ENCODE measurements at places on chromosomes 2 and 18.

GRCh38 chr2:82314836-82315472 lies 2010.4 kb upstream of the LRRTM1 start:
- DNase-seq, result no peak

- no peak for DNase-seq
Observed at GRCh38 chr2:178345951-178346350, 105.0 kb downstream of the PRKRA start.

DNA sequence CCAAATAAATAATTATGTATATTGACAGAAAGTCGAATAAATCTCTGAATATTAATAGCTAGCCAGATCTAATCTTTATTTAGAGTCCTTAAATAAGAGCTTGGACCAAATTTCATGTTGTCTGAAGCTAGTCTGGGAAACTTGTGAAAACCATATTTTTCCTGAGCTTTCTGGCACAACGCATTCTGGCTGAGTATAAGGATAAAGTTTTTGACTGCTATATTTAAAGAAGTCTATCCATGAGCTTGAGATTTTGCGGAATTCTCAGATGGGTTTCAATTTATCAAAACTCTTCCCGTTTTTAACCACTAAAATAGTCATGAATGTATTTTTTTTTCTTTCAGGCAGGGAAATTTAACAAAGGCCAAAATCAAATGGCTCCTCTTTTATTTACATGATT lies 23.8 kb downstream of the FAP start:
- DNase-seq, result no peak

GRCh38 chr2:37324786-37325624 lies at the start of gene PRKD3:
Gene PRKD3, minus strand, starts transcription at chr2:37324833. Its CDS starts 8,309 bp downstream, at chr2:37316524.
- DNase-seq, result no peak

DNA sequence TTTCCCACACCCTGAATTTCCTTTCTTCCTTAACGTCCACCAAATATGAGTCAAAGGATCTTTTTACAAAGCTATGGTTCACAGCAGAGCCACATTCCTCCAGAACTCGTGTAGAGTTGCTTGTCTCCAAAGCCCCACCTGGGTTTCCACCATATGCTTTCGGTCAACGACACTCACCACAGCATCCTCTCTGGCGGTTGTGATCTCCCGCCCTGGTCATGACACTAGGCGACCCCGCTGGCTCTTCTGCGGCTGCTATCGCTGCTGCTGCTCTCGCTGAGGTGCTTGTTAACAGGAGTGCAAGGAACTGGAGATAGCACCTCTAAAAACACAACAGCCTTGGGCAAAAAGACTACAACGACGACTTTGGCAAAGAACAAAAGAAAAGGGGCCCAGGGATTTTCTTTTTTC lies 340 bp downstream of the SLC40A1 start:
- no peak for DNase-seq

GRCh38 chr2:98478088-98478551 lies 33.5 kb downstream of the INPP4A start:
- no peak for DNase-seq

GRCh38 chr2:219631406-219631891 lies 4.0 kb downstream of the SLC4A3 start:
- no peak for DNase-seq

- DNase-seq, result no peak
Observed at GRCh38 chr2:1509271-1510065, 96.2 kb downstream of the TPO start.

- DNase-seq, result no peak
Observed at GRCh38 chr18:22344908-22345670, 72.6 kb downstream of the CTAGE1 start.

DNA sequence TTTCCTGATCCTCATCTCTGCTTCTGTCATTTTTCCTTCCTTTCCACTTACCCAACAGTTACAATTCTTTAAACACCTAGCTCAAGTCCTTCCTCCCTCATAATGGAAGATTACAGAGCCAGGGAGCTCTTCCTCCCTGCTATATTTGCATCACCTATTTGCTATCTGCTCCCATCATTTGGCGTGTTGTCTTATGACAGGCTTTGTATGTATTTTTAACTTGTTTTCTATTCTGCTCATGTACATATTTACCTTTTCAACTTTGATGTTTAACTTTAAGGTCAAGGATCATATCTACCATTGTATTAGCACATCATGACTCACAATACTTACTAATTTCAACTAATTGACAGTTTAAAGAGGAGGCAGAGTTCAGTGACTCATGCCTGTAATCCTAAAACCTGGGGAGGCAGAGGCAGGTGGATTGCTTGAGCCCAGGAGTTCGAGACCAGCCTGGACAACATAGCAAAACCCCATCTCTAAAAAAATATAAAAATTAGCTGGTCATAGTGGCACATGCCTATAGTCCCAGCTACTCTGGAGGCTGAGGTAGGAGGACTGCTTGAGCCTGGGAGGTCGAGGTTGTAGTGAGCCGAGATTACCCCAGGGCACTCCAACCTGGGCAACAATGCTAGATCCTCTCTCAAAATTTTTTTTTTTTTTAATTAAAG lies 308.0 kb upstream of the STON1 start:
- no peak for DNase-seq

DNA sequence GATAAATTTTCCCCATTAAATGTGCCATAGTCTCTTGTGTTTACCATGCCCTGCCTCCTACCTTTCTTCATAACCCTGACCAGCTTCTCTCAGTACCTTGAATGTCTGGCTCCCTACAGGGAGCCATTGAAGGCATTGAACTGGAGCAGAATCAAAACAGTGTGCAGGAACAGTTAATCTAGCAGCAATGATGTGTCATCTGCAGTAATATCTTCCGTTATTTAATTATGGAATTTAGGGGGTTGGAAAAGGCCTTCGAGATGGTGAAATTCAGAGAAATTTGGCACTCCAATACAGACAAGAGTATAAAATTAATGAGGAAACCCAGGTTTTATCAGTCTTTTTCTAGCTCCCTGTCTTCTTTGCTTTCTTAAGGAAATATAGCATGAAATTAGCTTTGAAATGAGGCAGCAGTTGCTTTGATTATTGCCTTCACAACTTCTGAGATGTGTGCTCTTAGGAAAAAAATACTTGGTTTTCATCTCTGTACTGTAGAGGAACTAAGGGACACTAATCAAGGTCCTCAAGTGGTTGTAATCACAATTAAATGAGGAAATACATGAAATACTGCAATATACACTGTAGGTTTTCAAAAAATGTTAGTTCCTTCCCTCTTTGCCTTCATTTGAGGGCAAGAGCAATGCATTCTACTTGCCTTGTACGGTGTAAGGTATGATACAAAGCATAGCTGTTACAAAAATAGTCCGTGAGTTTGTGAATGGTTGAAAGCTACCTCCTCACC lies 369.1 kb downstream of the SETBP1 start:
- no peak for DNase-seq

DNA sequence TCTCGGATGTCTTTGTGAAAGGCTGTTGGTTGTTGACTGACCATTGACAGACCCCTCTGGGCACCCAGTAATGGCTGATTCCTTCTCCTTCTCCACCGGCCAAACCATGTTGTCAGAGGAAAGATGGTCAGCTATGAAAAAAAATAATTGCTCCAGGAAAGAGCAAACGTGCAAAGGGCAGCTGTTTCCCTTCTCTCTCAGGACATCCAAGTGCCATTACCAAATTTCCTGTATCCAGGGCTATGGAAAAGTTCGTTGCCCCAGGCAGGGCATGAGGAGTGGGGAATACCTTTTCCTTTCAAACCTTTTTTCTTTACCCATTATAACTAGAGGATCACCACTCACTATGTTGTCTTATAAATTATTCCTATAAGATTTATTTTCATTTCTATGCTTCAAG lies 321.5 kb upstream of the HNRNPA3 start:
- DNase-seq, result no peak

- DNase-seq, result no peak
Observed at GRCh38 chr18:22915337-22915736, 17.8 kb upstream of the RBBP8 start.

DNA sequence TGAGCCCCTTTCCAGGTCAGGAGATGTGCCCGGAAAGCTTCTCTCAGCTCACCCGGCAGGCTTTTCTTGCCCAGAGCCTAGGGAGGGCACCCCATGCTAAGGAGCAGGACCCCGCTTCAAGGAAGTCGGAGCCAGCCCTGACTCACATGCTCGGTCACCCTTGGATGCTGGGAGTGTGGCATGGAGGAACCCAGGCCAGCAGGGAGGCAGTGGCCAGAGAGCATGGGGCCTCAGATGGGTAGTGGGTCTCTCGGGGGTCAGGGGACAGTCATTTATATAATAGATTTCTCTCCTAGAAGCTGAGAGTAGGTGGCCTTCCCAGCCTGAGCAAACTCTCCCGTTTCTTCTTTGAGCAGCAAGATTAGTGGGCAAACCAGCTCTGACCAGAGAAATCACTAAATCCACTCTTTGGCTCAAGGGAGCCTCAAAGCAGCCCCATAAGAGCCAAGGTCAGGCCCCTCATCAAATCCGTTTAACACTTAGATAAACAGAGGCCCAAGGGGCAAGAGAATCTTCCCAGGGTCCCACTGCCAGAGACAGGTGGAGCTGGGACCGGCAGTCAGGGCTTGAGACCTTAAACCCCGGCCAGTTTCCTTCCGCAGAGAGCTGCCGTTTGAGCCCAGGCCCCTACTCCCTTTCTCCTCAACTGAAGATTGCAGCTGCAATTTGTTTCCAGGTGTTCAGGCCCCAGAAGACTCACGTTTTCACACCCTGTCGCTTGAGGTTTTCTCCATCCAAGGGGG lies 113.1 kb downstream of the CYP26B1 start:
- DNase-seq, result no peak

- no peak for DNase-seq
Observed at GRCh38 chr2:100267751-100268150, 54.5 kb downstream of the LONRF2 start.

GRCh38 chr18:32511147-32511546 lies 40.5 kb upstream of the GAREM1 start:
- DNase-seq, result no peak

DNA sequence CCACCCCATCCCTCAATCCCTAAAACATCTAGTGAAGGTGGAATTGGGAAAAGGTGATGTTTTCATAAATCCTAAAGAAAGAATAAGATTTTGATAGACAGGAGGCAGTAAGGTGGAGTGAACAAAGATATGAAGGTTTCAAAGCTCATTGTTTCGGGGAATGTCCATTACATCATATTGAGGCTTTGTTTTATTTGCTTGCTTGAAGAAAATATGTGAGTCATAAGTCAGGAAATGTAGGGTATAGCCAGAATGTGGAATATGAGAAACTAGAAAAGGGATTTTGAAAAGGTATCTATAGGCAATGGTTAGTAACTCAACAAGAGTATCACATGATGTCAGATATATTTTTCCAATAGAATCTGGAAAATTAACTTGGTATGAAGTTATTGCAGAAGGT lies 1178.5 kb upstream of the ACVR2A start:
- DNase-seq, result no peak

DNA sequence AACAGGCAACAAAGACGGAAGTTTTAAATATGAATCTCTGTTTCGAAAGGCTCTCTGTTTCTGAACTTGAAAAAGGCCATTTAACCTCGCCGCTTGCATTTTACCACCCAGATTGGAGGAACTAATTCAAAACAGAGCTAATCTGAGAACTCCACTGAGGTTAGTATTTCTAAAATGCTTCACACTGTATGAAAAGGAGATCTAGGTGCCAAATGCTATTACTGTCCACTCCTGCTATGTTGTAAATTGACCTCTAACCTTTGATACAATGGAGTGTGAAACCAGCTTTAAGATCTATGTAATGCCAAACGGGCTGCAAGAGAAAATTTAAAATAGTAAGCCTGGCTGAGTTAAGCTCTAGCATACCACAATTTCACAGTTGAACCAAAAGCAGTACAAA lies 364.5 kb downstream of the IRS1 start:
- DNase-seq, result no peak

GRCh38 chr2:16253291-16253690 lies 312.9 kb downstream of the MYCN start:
- DNase-seq, result no peak

- DNase-seq, result no peak
Observed at GRCh38 chr2:19675003-19675629, 226.7 kb downstream of the TTC32 start.

DNA sequence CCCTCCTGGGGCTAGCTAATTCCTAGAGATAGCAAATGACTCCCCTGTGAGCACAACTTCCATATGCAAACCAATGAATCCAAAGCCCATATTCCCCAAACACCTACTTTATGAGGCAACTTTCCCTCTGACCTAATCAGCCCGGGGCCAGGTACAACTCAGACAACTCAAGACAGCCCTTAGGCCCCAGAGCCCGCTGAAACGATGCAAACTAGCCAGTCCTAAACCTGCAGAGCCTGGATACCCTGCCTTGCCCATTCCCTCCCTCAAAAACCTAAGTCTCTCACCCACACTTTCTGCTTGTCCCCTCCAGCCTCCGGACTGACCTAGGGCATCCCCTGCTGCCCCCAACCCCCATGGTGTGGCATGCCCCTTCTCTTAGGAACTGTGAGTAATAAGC lies 142.8 kb downstream of the ACTR3 start:
- no peak for DNase-seq

- no peak for DNase-seq
Observed at GRCh38 chr18:12839526-12840196, 44.4 kb downstream of the PTPN2 start.

GRCh38 chr2:48066000-48066399 lies 159.7 kb upstream of the FBXO11 start:
- DNase-seq, result no peak

DNA sequence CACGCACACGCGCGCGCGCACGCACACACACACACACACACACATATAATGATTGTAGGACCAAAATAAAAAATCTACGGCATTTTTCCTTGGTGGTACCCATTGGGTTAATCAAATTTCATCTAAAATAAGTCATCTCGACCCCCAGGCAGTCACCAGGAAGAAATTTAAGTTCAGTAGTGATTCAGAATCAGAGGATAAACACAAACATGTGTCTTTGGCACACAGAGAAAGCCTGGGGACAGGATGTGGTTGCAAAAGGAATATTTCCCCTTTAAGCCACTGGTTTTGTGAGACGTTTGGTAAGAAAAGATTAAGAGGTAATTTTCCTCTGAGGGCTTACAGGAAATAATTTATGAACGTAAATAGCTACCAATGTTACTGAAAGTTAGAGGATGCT lies 171.6 kb upstream of the PIEZO2 start:
- DNase-seq, result peak; percentile 39

DNA sequence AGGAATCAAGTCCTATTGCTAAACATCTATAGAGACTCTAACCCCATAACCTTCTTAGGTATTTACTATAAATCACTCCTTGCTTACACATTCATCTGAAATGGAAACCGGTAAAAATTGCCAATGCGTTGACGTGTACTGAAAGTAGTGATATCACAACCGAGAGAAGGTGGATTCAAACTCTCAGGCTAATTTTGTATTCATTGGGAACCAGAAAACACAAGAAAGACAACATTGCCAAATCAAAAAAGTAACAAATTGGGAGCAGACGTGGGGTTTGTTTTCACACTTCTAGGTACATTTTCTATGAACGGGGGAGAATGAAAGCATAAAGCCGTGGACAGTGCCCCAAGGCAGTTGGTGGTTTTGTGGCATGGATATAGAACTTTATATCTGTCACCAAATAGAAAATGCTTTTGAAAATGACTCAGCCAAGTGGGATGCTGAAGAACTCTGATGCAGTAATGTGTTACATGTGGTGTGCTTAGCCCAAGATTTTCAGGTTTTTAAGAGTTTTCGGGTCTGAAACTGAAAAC lies 155.1 kb upstream of the RASGRP3 start:
- DNase-seq, result no peak

GRCh38 chr2:133986881-133987795 lies 266.7 kb upstream of the MGAT5 start:
- DNase-seq, result no peak

GRCh38 chr2:181992776-181993175 lies 7.1 kb downstream of the PPP1R1C start:
- no peak for DNase-seq

- DNase-seq, result no peak
Observed at GRCh38 chr2:15554525-15555218, 6.5 kb downstream of the NBAS start.

- no peak for DNase-seq
Observed at GRCh38 chr2:184037273-184037672, 561.1 kb upstream of the ZNF804A start.

All from T1000 (cell line).